ENCODE measurements at places on chromosomes 1 and 21.

DNA sequence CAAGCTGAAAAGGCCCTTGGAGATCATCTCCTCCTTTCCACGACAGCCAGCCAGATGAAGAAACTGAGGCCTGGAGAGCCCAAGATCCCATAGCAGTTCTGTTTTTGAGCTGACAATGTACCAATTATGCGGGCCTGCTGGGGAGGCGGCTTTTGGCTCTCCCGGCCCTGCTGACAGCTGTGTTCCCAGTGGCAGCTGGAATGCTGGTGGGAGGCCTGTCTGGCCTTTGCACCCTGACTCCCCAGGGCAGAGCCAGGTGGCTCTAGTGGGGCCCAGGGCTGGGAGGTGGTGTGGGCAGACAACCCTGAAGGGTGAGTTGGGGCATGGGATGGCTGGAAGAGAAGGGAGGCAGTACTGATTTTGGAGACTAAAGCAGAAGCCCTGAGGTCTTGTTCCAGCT, 30.7 kb upstream of the WASF2 start:
- H3K27me3 ChIP-seq: no peaks in the 10 kb centered on the region
- H3K36me3 ChIP-seq: no peaks in the 10 kb centered on the region
- no peak overlapping the region for H3K27ac ChIP-seq
- H3K4me1 ChIP-seq: no peaks in the 10 kb centered on the region
- no peak overlapping the region for H3K4me3 ChIP-seq

DNA sequence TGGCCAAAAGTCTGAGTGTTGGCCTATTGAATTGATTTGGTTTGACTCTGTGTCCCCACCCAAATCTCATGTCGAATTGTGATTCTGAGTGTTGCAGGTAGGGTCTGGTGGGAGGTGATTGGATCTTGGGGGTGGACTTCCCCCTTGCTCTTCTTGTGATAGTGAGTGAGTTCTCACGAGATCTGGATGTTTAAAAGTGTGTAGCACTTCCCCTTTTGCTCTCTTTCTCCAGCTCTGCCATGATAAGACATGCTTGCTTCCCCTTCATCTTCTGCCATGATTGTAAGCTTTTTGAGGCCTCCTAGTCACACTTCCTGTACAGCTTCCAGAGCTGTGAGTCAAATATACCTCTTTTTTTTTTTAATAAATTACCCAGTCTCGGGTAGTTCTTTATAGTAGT, 297.1 kb upstream of the ZRANB2 start:
- no peaks in the 10 kb centered on the region for H3K36me3 ChIP-seq
- DNase-seq: no peak
- H3K4me1 ChIP-seq: no peaks in the 10 kb centered on the region
- no peak overlapping the region for H3K27ac ChIP-seq
- H3K27me3 ChIP-seq: no peaks in the 10 kb centered on the region
- no peak overlapping the region for H3K4me3 ChIP-seq

DNA sequence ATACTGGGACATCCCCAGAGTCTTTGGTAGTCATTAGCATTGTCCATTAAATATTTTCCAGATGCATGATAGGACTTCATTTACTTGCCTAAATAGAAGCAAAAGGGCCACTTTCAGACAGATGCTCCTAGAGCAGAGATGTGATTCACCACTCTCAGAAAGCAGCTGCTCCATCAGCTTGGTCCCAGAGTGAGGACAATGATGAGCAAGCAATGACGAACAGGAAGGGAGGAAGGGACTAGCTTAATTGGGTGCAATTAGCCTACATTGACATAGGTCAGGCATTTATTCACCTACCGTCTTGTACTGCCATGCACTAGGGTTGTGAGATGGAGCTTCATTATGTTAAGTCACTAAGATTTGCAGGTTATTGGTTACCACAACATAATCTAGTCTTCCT, 85.1 kb upstream of the PLXNA2 start:
- H3K4me3 ChIP-seq: no peak overlapping the region
- no peak for DNase-seq
- H3K4me1 ChIP-seq: 0 out of 2 replicates have a peak, but pooled peaks cover 4% of the 10 kb centered on the region
- H3K36me3 ChIP-seq: no peaks in the 10 kb centered on the region
- H3K27ac ChIP-seq: no peak overlapping the region
- H3K27me3 ChIP-seq: no peaks in the 10 kb centered on the region

- no peak for DNase-seq
- H3K27ac ChIP-seq: no peak overlapping the region
- H3K4me3 ChIP-seq: no peak overlapping the region
- no peaks in the 10 kb centered on the region for H3K36me3 ChIP-seq
- no peaks in the 10 kb centered on the region for H3K27me3 ChIP-seq
Measured at GRCh38 chr1:19698181-19698580, 33.5 kb downstream of the HTR6 start.

- no peak for DNase-seq
- H3K4me1 ChIP-seq: no peaks in the 10 kb centered on the region
- H3K4me3 ChIP-seq: no peak overlapping the region
- H3K27ac ChIP-seq: no peak overlapping the region
- no peaks in the 10 kb centered on the region for H3K27me3 ChIP-seq
Measured at GRCh38 chr1:12001996-12002493, 17.3 kb upstream of the MIIP start.

DNA sequence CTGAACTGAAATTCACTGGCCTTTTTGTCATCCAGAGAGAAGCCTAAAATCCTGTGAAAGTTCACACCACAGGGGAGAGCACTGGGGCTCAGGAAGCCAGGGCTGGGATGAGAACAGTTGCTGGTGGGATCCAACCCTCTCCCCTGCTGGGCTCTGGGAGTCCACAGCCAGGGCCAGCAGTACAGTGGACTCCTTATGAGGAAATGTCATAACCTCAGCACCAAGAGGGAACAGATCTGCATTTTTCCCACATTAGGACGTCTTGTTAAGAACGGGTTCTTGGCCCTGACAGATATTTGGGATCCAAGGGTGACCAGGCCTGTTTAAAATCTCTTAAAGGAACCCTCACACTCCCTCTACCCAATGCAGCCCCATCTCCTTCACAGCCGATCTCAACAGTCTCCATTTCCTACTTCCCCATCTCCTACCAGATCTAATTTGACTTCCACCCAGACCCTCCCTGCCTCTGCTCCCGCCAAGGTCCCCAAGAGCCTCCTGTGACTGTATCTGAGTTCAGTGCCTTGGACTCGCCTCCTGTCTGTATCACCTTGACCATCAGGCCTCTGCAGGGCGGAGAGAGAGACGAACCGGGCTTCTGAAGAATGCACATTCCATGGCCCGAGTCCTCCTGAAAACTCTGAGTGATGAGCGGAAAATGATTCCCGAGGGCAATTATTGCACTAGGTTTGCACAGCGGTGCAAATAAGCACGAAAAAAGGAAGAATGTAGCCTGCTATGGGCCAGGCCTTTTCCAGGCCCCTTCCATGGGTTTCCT, 159.9 kb downstream of the TRABD2B start:
- H3K4me1 ChIP-seq: peaks cover 22% of the 10 kb centered on the region
- no peak for DNase-seq

GRCh38 chr1:227273557-227273956, 44.7 kb downstream of the CDC42BPA start:
- no peak for DNase-seq
- H3K27ac ChIP-seq: no peak overlapping the region
- no peaks in the 10 kb centered on the region for H3K27me3 ChIP-seq
- peaks cover 4% of the 10 kb centered on the region for H3K4me1 ChIP-seq

- H3K36me3 ChIP-seq: no peaks in the 10 kb centered on the region
- no peak overlapping the region for H3K4me3 ChIP-seq
- H3K27me3 ChIP-seq: no peaks in the 10 kb centered on the region
- DNase-seq: no peak
- peaks cover 8% of the 10 kb centered on the region for H3K4me1 ChIP-seq
Measured at GRCh38 chr1:23599125-23599524, 39.8 kb upstream of the ID3 start.

GRCh38 chr1:195529881-195530280, 1078.4 kb downstream of the KCNT2 start:
- H3K4me3 ChIP-seq: no peak overlapping the region
- no peaks in the 10 kb centered on the region for H3K36me3 ChIP-seq
- no peak for DNase-seq
- H3K4me1 ChIP-seq: no peaks in the 10 kb centered on the region
- no peak overlapping the region for H3K27ac ChIP-seq

GRCh38 chr1:103348136-103348535, 177.4 kb upstream of the RNPC3 start:
- H3K27me3 ChIP-seq: no peaks in the 10 kb centered on the region
- no peaks in the 10 kb centered on the region for H3K4me1 ChIP-seq
- H3K27ac ChIP-seq: no peak overlapping the region
- H3K4me3 ChIP-seq: no peak overlapping the region
- DNase-seq: no peak
- no peaks in the 10 kb centered on the region for H3K36me3 ChIP-seq

- H3K27ac ChIP-seq: no peak overlapping the region
- no peaks in the 10 kb centered on the region for H3K27me3 ChIP-seq
- H3K4me1 ChIP-seq: no peaks in the 10 kb centered on the region
- H3K4me3 ChIP-seq: no peak overlapping the region
Measured at GRCh38 chr1:236027104-236027503, 37.8 kb downstream of the NID1 start.

DNA sequence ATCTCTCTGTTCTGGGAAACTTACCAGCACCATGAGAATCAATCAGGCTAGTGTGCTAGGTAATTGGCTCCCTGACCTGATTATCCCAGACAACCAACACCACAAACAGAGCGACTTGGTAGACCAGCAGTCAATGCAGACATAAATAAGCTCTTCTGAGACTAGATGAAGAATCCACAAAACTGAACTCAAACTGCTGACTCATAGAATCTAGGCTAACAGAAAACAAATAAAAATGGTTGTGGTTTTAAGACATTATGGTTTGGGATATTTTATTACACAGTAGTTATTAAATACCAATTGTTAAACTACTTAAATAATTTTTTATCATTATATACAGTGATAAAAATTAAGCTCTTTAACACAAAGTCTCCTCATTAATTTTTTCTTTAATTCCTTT, 535.7 kb downstream of the COL11A1 start:
- no peaks in the 10 kb centered on the region for H3K36me3 ChIP-seq
- H3K27me3 ChIP-seq: no peaks in the 10 kb centered on the region
- no peak overlapping the region for H3K27ac ChIP-seq

GRCh38 chr1:26098602-26099001, 13.0 kb upstream of the PDIK1L start:
- no peaks in the 10 kb centered on the region for H3K36me3 ChIP-seq
- DNase-seq: no peak

DNA sequence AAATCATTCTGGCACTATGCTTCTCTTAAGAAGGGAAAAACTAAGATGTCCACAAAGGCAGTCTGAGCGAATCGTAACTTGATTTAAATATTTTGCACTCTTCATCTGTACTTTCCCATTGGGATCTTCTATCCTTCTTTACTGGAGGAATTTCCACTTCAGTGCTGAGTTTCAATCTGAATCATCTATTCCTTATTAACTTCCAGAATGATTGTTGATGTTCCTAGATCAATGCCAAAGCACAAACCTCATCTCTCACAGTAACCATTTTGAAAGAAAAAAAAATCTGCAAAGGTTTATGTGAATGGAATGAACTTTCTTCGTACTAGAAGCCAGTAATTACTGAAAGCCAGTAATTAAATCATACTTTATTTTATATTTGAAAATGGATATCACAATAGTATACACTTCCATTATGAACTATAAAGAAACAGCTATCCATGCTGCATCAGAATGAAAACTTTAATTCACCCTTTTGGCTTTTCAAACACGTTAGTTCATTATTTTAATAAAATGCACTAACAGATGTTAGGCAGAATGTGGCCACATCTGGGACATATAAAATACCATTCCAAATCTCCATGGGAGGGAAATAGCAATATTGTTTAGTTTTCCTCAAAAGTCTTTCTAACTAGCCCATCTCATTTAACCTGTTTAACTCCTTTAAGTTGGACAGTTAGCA, 5.5 kb upstream of the RNF2 start:
- H3K27me3 ChIP-seq: peaks cover 3% of the 10 kb centered on the region
- H3K4me3 ChIP-seq: no peak overlapping the region
- H3K4me1 ChIP-seq: peaks cover 3% of the 10 kb centered on the region
- DNase-seq: no peak

GRCh38 chr1:31531177-31531999, 44.9 kb upstream of the TINAGL1 start:
- no peaks in the 10 kb centered on the region for H3K36me3 ChIP-seq
- H3K4me1 ChIP-seq: peaks cover 23% of the 10 kb centered on the region
- H3K27me3 ChIP-seq: no peaks in the 10 kb centered on the region
- H3K4me3 ChIP-seq: no peak overlapping the region
- DNase-seq: peak; percentile 81
- H3K27ac ChIP-seq: peak overlapping the region; percentile 78

- peaks cover 38% of the 10 kb centered on the region for H3K4me1 ChIP-seq
- peak overlapping the region; percentile 95 for H3K27ac ChIP-seq
- no peaks in the 10 kb centered on the region for H3K36me3 ChIP-seq
- DNase-seq: peak; percentile 91
- H3K4me3 ChIP-seq: no peak overlapping the region
Measured at GRCh38 chr1:109959974-109960744, 24.4 kb upstream of the AHCYL1 start.

GRCh38 chr1:1293263-1294249, 13.3 kb downstream of the SCNN1D start:
- peaks cover 41% of the 10 kb centered on the region for H3K36me3 ChIP-seq
- H3K27ac ChIP-seq: no peak overlapping the region
- H3K4me1 ChIP-seq: peaks cover 13% of the 10 kb centered on the region
- no peak for DNase-seq
- no peaks in the 10 kb centered on the region for H3K27me3 ChIP-seq

GRCh38 chr1:93414749-93415148, 33.2 kb upstream of the FNBP1L start:
- no peak overlapping the region for H3K4me3 ChIP-seq
- H3K27me3 ChIP-seq: no peaks in the 10 kb centered on the region
- no peaks in the 10 kb centered on the region for H3K36me3 ChIP-seq
- H3K27ac ChIP-seq: no peak overlapping the region
- no peak for DNase-seq

DNA sequence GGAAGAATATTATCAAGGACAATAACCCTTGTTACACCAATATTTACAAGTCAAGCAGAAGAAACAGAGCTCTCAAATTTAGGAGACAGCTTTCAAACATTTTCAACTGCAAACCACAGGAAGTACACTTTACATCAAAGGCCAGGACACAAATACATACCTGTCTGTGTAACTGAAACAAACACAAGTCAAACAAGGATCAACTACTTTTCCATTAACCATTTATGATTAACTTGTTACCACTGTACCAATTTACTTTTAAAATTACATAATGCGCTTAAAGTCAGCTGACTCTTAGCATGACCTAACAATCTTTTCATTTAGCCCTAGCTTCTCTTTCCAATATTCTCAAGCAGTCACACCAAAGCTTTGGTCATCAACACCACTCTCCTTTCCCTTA, 43.5 kb downstream of the TRIM33 start:
- H3K4me3 ChIP-seq: no peak overlapping the region
- H3K27me3 ChIP-seq: no peaks in the 10 kb centered on the region
- no peak overlapping the region for H3K27ac ChIP-seq
- DNase-seq: no peak
- H3K4me1 ChIP-seq: no peaks in the 10 kb centered on the region

- H3K36me3 ChIP-seq: no peaks in the 10 kb centered on the region
- peaks cover 13% of the 10 kb centered on the region for H3K27me3 ChIP-seq
- no peak overlapping the region for H3K27ac ChIP-seq
Measured at GRCh38 chr1:214029796-214030195, 42.0 kb downstream of the PROX1 start.

- H3K27ac ChIP-seq: no peak overlapping the region
- no peak overlapping the region for H3K4me3 ChIP-seq
- H3K36me3 ChIP-seq: no peaks in the 10 kb centered on the region
- H3K27me3 ChIP-seq: no peaks in the 10 kb centered on the region
Measured at GRCh38 chr21:14058566-14058965, 152.2 kb downstream of the LIPI start.
